ENCODE measurements at places on chromosomes 13 and 19.

GRCh38 chr19:10878253-10878652 is 6.9 kb downstream of the CARM1 start:
- DNase-seq: no peak

GRCh38 chr13:100464006-100464405 is 124.6 kb downstream of the GGACT start:
- no peak for DNase-seq

DNA sequence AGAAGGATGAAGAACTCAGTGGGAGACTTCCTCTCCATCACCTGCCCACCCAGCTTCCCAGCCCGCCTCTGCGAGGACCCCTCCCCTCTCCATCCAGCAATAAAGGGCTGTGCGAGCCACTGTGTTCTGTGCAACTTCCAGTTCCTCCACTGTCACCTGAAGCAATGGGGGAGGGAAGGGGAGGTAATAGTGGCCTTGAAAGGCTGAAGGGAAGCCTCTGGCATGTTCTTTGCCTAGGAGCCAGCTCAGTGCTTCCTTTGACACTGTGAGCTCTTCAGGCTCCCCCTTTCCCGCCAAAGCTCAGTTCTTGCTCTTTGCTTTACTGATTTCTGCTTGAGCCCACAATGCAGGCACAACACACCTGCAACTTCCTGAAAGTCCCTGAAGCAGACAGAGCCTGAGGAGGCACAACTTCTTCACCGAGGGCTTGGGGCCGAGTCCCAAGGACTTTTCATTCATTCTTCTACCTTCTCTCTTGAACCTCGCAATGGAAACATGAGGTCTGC is 73.2 kb upstream of the DOCK9 start:
- DNase-seq: no peak

- DNase-seq: no peak
Observed at GRCh38 chr13:103788061-103788652, 721.9 kb upstream of the SLC10A2 start.

- no peak for DNase-seq
Observed at GRCh38 chr13:80160110-80160509, 180.8 kb downstream of the SPRY2 start.

DNA sequence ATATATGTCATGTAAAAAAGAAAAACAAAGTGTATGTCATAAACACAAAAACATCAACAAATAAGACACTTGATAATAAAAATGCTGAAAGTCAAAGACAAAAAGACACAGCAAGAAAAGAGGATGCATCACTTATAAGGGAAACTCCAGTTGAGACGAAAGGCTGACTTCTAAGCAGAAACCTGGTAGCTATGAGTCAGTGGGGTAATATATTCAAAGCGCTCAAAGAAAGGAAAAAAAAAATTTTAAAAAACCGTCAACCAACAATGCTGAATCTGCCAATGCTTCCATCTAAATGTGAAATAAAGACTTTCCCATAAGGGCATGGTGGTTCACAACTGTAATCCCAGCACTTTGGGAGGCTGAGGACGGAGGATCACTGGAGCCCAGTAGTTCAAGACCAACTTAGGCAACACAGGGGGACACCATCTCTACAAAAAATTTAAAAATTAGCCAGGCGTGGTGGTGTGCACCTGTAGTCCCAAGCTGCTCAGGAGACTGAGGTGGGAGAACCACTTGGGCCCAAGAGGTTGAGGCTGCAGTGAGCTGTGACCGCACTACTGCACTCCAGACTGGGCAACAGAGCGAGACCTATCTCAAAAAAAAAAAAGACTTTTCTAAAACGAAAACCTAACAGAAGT is 24.0 kb downstream of the USP12 start:
- no peak for DNase-seq

DNA sequence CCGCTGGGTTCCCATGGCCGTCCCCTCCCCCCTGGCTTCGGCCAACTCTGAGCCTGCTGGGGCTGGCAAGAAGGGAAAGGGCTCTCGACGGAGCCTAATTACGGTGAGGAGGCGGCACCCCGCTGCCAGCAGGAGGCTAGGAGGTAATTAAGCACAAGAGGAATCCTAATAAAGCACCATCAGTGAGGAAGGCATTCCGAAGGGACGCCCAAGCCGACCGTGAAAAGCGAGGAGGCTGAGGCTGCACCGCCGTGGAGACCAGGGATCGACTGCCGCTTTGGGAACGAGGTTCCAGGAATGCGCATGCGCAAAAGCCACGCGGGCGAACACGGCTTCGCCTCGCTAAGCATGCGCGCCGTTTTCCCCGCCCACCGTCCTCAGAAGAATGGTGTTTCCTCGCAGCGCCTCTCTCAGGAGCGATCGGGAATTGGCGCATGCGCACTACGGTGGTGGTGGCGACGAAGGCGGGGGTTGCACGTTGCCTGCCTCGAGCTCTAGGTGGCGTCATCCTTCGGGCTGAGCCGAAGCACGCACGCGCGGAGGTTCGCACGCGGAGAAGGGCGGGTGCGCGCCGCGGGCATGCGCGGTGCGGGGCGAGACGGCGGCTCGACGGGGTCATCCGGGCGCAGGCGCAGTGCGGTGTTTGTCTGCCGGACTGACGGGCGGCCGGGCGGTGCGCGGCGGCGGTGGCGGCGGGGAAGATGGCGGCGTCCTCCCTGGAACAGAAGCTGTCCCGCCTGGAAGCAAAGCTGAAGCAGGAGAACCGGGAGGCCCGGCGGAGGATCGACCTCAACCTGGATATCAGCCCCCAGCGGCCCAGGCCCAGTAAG is at the start of gene MAP2K7:
Gene MAP2K7 (plus strand): TSS at position 634 of the 830 bp plus-strand sequence. CDS start 68 bp downstream, at position 702.
- DNase-seq: peak; percentile 100

DNA sequence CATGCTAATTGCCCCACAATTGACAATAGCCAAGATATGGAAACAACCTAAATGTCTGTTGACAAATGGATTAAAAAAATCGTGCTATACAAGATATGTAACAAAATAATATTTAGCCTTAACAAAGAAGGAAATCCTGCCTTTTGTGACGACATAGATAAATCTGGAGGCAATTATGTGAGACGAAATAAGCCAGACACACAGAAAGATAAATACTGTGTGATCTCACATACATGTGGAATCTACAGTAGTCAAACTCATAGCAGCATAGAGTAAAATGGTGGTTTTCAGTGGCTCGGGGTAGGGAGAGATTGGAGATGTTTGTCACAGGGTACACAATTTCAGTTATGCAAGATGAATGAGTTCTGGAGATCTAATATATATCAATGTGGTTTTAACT is 895.8 kb downstream of the SLITRK6 start:
- DNase-seq: no peak

- no peak for DNase-seq
Observed at GRCh38 chr19:7605490-7606222, 10.0 kb downstream of the CAMSAP3 start.

GRCh38 chr13:49146950-49147355 is 73.2 kb upstream of the MLNR start:
- no peak for DNase-seq

DNA sequence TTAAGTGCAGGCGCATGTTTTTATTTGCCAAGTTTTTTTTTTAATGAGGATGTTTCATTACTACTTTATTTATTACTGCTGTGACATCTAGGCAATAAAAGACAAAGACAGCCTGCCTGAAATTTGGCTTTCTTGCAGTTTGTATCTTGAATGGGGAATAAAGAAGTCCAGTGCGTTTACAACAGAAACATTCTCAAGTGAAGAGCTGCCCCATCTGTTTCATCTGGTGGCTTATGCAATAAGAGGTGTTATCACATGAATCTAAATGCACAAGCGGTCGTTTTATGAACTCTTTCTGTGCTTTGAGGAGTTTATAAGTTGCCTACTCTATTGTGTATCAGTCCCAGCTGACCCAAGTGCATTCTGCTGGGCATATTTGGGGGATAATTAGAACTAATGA is 12.6 kb upstream of the MAB21L1 start:
- no peak for DNase-seq

- DNase-seq: peak; percentile 38
Observed at GRCh38 chr19:19170053-19170872, at the start of gene MEF2B. TSS of gene MEF2B (minus strand) at chr19:19170263. CDS start at chr19:19150735, 19,528 bp downstream.

DNA sequence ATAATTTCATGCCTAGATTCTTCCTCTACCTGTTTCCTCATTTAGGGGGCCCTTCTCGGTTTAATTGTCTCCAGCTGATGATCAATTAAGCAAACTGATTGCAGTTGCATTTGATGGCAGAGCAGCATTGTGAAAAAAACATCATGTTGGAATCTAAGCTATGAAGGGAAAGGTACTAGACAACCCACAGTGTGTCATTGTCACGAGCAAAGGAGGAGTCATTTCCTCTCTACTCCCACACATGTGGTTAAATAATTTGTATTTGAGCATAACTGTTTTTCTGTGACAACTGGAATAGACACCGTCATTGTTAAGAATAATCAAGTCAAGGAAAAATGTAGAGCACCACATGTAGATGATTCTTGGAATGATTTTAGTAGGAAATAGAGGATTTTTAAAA is 240.3 kb downstream of the DCT start:
- DNase-seq: no peak

DNA sequence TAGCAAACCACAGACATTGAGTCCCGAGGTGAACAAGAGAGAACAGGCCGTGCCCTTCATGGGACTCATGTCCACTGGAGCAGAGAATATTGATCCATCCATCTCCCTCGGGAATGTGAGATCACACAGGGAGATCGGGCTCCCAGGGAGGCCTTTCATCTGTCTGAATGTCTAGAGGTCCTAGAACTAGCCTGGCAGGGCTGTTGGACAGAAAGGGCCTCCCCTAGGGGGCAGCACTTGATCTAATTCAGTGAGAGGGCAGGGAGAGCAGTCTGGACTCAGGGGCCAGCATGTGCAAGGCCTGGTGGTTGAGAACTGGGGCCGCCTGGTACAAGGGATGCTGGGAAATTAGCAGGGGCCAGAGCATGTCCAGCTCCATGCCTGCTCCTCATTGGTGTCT is 4.3 kb downstream of the RUVBL2 start:
- no peak for DNase-seq

DNA sequence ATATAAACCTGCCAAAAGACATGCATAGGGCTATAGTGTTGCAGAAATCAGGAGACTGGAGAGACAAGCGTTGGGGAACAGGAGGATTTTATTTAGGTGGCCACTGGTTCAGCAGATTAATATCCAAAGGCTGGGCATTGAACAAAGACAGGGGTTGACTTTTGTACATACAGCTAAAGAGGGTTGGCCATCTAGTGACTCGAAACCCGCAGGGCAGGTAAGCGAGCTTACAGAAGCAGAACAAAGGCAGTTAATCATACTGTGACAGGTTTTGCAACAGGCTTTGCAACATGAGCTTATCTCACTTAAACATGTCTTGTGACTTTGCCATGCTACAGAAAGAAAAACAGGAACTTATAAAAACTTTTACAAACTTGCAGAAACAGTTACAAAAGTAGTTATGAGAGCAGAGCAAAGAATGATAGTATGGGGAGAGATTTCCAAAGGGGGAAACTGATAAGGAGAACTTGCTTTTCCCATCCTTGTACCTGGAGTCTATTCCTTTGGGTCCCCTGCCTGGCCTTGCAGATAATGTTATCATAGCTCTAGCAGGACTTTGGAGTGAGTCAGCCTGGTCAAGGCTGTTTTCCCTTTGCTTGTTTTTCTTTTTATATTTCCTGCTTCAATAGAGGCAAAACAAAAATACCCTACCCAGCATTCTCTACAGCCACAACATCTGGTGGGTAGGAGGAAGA is 234.2 kb downstream of the PCDH17 start:
- DNase-seq: no peak

- no peak for DNase-seq
Observed at GRCh38 chr19:18616023-18616422, 3.4 kb downstream of the TMEM59L start.

- no peak for DNase-seq
Observed at GRCh38 chr19:23093832-23094231, 23.0 kb upstream of the ZNF730 start.

DNA sequence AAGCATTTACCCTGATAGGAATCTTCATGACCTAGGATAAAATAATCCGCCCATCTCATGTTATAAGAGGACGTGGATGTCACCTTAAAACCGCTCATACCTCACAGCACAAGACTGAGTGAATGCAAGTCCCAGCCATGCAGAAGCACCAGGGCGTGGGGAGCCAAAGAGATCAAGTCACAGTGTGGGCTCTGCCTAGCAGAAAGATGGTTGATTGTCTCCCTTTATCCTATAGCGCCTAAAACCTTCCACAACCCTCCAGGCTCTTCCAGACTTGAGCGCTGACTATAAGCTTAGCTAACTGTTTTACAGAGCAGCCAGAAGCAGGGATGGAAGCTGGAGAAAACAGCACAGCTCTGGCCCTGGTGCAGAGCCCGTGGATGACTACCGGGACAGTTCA is 6.8 kb upstream of the ANKRD10 start:
- DNase-seq: no peak

GRCh38 chr13:98041081-98041820 is 87.8 kb downstream of the IPO5 start:
- no peak for DNase-seq

- no peak for DNase-seq
Observed at GRCh38 chr13:58855283-58855682, 1223.7 kb downstream of the PCDH17 start.

- DNase-seq: no peak
Observed at GRCh38 chr13:21800837-21801616, 130.2 kb downstream of the FGF9 start.

- peak; percentile 43 for DNase-seq
Observed at GRCh38 chr19:34639491-34640085, 37.4 kb downstream of the SCGB2B2 start.

GRCh38 chr13:95627590-95627989 is 16.9 kb downstream of the DZIP1 start:
- no peak for DNase-seq

DNA sequence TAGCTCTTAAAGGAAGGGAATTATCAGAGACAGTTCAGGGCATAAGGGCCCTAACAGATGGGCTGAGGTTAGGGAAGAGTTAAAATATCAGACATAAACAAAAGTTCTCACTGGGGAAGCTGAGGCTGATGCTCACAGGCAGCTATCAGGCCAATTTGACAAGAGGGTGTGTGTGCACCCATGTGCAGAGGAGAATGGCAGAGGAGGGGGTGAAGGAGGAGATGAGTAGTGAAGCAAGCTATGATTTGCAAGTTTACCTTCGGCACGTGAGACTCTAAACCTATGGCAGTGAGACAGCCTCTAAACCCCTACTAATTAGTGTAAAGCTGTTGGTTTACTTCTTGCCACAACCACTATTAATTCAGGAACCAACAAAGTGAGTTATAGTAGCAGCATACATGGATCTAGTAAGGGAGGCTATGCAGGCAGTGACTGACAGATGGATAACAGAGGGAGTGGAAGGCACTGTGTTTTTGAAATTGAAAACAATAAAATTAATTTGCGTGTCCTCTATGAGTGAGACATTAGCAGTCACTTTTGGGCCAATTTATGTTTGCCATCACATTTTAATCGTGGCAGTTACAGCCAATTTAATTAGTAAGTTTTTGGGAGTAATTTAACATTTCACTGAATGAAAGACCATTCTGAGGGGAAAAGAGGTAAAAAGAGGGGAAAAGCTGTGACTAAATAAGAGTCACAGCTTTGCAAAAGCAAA is 99.6 kb upstream of the HTR2A start:
- no peak for DNase-seq

DNA sequence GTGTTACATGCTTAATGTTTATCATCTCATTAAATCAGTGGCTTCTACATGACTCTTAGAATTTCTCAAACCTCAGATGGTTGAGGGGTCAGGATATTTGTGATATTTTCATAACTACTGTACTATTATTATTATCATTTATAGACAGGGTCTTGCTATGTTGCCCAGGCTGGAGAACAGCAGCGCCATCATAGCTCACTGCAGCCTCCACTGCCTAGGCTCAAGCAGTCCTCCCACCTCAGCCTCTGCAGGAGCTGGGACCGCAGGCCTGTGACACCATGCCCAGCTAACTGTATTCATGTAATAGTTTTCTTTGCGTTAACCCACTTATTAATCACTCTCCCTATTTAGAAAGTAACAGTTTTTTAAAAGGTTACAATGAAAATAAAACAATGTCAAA is 9.5 kb downstream of the IER2 start:
- DNase-seq: no peak
